Left renal pelvis (tissue), 4 donors: ENCODE measurements at places on chromosomes 11 and 22. TPM values are rescaled to one million over a fixed set of nuclear protein-coding genes. Genes with fewer than 3 reads are reported as not detected.
A peak's percentile ranks its signal among the peaks of the same experiment; 100 is the strongest.

- DNase-seq, result no peak
Measured at GRCh38 chr11:132312161-132312560, 941.7 kb downstream of the NTM start.

- no peak for DNase-seq
Measured at GRCh38 chr11:832529-833113, at the start of gene CD151. Gene CD151, plus strand, starts transcription at chr11:832952. Its CDS starts 3,118 bp downstream, at chr11:836070.

GRCh38 chr11:104776501-104777170, 121.6 kb downstream of the CASP12 start:
- no peak for DNase-seq

GRCh38 chr11:38448284-38448683, 1850.2 kb upstream of the RAG2 start:
- DNase-seq, result no peak

- no peak for DNase-seq
Measured at GRCh38 chr22:28630177-28630574, 49.5 kb downstream of the TTC28 start.

GRCh38 chr22:36358533-36359469, 29.0 kb downstream of the MYH9 start:
- DNase-seq, result no peak

DNA sequence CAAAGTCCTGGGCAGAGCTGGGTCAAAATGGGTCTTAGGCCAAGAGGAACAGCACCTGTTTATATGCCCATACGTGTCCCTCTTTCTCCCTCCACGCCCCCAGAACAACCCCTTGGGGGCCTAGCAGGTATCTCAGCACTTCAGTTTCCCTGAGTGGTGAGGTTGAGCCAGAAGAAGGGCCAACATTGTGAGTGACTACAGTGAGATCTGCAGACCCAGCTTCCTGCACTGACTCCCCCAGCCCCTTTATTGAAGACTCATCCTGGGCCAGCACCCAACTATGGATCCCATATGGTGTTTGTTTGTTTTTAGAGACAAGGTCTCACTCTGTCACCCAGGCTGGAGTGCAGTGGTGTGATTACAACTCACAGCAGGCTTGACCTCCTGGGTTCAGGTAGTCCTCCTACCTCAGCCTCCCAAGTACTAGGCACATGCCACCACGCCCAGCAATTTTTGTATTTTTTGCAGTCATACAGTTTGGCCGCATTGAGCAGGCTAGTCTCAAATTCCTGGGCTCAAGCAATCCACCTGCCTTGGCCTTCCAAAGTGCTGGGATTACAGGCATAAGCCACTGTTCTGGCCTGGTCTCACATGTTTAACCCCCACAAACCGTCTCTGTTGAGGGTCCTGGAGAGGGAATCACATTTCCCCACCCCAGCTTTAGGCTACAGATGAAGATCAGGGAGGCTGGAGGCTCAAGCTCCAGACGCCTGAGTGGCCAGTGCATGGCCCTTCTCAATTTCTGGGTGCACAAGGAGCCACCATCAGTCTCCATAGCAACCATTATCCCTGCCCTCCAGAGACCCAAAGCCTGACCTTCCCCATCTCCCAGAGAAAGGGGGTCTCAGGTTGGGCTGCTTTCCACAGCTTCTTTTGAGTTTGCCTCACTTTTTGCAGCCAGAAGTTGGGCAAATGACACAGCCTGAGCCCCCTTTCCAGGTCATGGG, 1.7 kb upstream of the LARGE2 start:
- no peak for DNase-seq

DNA sequence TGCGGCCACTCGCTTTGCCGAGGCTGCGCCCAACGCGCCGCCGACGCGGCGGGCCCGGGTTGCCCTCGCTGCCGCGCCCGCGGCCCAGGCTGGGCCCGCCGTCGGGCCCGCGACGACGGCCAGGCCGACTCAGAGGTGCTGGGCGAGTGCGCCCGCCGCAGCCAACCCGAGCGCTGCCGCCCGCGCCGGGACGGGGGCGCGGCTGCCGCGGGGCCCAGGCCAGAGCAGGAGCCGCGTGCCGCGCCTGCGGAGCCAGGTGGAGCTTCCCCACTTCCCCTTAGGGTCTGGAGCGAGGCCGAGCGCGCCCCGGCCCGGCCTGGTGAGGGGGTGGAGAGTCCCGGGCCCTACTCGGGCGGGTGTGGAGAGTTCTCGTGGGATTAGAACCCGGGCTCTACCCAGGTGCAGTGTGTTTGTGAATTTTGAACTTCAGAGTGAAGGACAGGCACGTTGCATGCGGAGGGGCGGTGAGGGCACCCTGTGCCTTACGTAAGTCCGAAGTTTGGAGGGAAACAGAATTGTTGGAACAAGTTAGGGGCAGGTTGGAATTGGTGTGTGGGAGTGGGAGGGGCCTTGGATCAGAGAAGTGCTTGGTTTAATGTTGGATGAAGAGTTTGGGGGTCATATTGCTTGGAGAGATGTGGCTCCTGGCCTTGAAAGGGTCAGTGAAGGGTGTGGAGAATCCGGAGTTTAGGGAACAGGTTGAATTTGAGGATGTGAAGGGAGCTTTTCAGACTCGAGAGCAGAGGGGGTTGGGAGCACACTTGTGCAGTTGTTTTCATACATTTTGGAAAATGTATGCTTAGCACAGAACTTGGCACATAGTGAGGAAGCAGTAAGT, 697 bp downstream of the RNF169 start:
- DNase-seq, result no peak

GRCh38 chr11:5004424-5005274, 10.0 kb downstream of the OR51L1 start:
- DNase-seq, result peak; percentile 36

- DNase-seq, result no peak
Measured at GRCh38 chr22:46867106-46867505, 104.7 kb downstream of the TBC1D22A start.

- DNase-seq, result no peak
Measured at GRCh38 chr11:44949160-44950030, 1.3 kb downstream of the TP53I11 start.

DNA sequence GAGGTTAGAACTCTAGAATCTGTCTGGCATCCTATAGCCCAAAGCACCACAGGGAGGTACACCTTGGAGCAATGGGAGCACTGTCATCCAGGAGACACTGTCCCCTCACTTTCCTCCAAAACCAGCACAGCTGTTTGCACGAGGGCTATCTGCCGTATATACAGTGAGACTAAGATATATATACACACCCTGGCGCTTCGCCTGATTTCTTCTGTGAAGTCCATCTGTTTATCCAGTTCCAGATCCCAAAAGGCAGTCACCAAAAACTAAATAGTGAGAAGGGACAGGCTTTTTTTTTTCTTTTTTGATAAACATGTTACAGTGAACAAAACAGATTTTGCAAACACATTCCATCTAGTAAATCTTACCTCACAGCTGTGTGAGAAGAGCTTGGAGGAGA, 68.5 kb downstream of the ARFGAP2 start:
- no peak for DNase-seq

- no peak for DNase-seq
Measured at GRCh38 chr11:118012083-118012669, 26.0 kb downstream of the IL10RA start.

DNA sequence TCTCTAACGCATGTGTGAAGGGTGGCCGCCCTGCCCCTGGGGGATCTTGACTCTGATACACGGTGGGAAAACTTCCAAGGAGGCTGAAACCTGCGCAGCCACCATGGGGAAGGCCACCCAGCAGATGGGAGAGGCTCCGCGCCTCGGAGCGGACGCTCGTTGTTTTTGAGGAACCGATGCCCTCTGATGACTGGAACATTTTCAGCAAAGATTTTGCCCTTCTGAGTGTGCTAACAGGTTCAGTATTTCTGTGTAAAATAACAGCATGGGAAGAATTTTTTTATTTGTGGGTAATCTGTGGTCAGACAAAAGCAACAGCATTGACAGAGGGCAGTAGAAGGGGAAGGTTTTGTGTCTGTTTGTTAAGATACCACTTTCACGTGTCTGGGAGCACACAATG, 16.7 kb downstream of the MB start:
- DNase-seq, result no peak

GRCh38 chr11:61090982-61091372, 11.3 kb upstream of the CD5 start:
- no peak for DNase-seq

DNA sequence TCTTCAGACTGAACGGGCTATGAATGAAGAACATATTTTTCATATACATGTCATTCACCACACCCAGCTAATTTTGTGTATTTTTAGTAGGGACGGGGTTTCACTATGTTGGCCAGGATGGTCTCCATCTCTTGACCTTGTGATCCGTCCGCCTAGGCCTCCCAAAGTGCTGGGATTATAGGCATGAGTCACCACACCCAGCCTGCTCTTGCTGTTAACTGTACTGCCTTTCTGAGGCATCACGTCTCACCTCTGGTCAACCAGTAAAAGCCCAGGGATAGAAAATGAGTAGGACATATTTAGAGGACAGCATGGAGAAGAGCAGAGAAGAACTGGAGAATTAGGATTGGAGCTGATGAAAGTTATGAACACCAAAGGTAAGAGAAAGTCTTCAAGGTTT, 55.6 kb downstream of the APOL3 start:
- no peak for DNase-seq

- no peak for DNase-seq
Measured at GRCh38 chr11:114775875-114776621, 97.7 kb downstream of the NXPE2 start.

DNA sequence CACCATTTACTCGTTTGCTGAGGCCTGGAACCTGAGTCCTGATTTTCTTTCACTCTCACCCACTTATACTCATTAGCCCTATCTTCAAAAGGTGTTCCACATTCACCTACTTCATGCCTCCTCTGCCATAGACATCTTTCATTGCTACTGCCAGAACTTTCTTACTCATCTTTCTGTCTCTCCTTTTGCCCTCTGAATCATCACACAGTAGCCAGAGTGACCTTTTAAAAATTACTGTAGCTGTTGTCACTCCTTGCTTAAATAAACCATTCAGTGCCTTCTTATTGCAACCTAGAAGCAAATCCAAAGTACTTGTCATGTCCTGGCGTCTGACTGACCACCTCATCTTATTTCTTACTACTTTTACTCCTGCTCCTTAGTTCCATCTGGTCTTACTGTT, 38.2 kb downstream of the ATXN10 start:
- no peak for DNase-seq

- no peak for DNase-seq
Measured at GRCh38 chr11:67345247-67345919, 8.0 kb downstream of the POLD4 start.

GRCh38 chr22:35914665-35915476, 113.8 kb downstream of the RBFOX2 start:
- peak; percentile 87 for DNase-seq

Gene TCN1
- polyA plus RNA-seq, result not detected

Gene RHOD
- 8.9 TPM for polyA plus RNA-seq

Gene NXPE4
- not detected for polyA plus RNA-seq

Gene SERPING1
- polyA plus RNA-seq, result 440 TPM

Gene RASGRP2
- 7.7 TPM for polyA plus RNA-seq

Gene CEP126
- 4.6 TPM for polyA plus RNA-seq

Gene ZNF195
- polyA plus RNA-seq, result 36.8 TPM

Gene C11orf16
- polyA plus RNA-seq, result 1.7 TPM

Gene B4GALNT4
- 60.2 TPM for polyA plus RNA-seq

Gene LRRC10B
- 3.0 TPM for polyA plus RNA-seq

Gene DBX1
- not detected for polyA plus RNA-seq

Gene OTOG
- 0.75 TPM for polyA plus RNA-seq

Gene BTBD18
- polyA plus RNA-seq, result 0.14 TPM

Gene CDC45
- 21.6 TPM for polyA plus RNA-seq

Gene SPON1
- polyA plus RNA-seq, result 79.0 TPM

Gene CARNS1
- 1.5 TPM for polyA plus RNA-seq

Gene TOP3B
- 22.0 TPM for polyA plus RNA-seq

Gene TSPAN32
- 2.0 TPM for polyA plus RNA-seq

Gene PNPLA5
- not detected for polyA plus RNA-seq
